ENCODE measurements at places on chromosomes 13 and 19.

DNA sequence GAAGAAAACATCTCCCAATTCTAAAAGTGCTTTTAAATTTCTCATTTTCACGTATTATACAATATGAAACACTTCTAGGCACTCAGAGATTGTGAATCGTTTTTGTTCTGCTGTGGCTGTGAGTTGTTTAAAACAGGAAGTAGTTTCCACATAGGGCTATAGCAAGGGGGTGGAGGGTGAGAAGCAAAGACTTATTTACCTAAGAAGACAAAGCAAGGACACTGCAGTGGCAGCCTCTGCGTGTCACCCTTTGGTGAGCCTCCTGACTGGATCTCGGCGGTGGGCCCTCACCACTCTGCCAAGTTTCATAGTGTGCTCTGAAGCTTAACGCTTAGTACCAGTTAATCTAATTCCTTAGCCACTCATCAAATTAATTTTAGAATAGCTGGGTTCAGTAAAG lies 56.8 kb downstream of the TNFSF13B start:
- no peak for DNase-seq

DNA sequence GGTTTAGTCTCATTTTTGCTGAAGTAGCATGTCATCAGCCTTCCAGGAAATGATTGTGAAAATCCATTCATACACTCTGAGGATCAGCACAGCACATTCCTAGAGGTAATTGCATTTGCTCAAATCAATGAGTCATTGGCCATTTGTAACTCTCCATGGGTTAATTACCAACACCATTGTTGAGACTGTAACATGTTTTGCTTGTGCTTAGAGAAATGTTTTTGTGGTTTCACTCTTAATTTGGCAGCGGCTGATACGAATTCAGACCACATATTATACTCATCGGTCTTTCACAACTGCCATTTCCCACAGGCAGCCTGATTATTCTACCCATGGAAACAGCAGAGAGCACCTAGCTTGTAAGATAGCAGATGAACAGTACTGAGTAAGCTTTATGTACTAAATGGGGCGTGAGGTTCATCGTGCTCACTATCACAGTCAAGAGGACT lies 110.3 kb downstream of the NHLRC3 start:
- peak; percentile 61 for DNase-seq

GRCh38 chr19:2494447-2495129 lies 18.7 kb downstream of the GADD45B start:
- DNase-seq, result no peak

- peak; percentile 9 for DNase-seq
Observed at GRCh38 chr13:25249001-25249543, 38.2 kb downstream of the MTMR6 start.

Data from H4 (cell line).